Stimulated activated effector memory CD8-positive, alpha-beta T cell treated with anti-CD3 and anti-CD28 coated beads, Interleukin-12 subunit alpha, Interleukin-12 subunit beta, amount 100 ng/mL, for 72 hours (primary cell): ENCODE measurements at places on chromosomes 7 and 10.

- no peak for DNase-seq
Measured at GRCh38 chr10:44564361-44564760, 179.5 kb upstream of the CXCL12 start.

GRCh38 chr10:103394180-103394579 lies 2.1 kb downstream of the ATP5MK start:
- no peak for DNase-seq

GRCh38 chr7:149218469-149219420 lies 20.7 kb upstream of the ZNF212 start:
- DNase-seq, result no peak

DNA sequence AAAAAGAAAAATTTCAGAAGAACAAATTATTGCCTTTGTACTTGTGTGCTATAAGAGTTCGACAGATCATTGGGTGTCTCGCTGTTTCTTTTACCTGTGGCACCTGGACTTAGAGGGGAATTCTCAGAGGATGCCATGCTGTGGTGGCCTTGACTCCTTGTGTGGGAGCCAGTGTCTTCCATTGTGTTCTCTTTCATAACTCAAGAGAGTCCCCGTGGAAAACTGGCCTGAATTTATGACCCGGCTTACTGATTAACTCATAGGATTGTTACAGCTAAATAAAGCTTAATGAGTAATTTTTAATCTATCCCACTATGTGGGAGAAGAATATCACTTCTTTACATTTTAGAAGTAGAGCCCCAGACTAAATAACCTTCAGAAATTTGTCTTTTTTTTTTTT lies 54.5 kb downstream of the UBE3C start:
- no peak for DNase-seq

GRCh38 chr7:77247206-77247850 lies 47.7 kb upstream of the FGL2 start:
- DNase-seq, result peak; percentile 92

GRCh38 chr7:55212838-55213237 lies 152.3 kb upstream of the LANCL2 start:
- no peak for DNase-seq

- no peak for DNase-seq
Measured at GRCh38 chr10:45410807-45411606, 37.0 kb downstream of the ALOX5 start.

DNA sequence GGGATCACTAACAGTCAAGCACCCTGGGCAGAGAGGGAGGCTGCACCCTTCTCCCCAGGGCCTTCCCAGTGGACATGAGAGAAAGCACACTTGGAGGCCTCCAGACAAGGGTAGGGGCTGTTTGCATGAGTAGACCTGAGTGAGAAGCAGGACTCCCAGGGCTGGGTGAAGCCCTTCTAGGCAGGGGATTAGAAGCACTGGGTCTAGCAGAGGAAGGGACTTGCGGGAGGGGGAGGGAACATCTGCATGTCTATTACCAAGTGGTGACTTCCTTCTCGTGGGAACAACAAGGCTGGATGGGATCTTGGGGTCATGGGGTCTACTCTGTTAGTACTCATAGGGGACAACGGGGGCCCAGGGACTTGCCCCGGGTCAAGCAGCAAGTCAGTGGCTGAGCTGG lies 67.8 kb downstream of the EMX2 start:
- no peak for DNase-seq

- no peak for DNase-seq
Measured at GRCh38 chr10:114780577-114781184, 40.9 kb upstream of the FHIP2A start.

DNA sequence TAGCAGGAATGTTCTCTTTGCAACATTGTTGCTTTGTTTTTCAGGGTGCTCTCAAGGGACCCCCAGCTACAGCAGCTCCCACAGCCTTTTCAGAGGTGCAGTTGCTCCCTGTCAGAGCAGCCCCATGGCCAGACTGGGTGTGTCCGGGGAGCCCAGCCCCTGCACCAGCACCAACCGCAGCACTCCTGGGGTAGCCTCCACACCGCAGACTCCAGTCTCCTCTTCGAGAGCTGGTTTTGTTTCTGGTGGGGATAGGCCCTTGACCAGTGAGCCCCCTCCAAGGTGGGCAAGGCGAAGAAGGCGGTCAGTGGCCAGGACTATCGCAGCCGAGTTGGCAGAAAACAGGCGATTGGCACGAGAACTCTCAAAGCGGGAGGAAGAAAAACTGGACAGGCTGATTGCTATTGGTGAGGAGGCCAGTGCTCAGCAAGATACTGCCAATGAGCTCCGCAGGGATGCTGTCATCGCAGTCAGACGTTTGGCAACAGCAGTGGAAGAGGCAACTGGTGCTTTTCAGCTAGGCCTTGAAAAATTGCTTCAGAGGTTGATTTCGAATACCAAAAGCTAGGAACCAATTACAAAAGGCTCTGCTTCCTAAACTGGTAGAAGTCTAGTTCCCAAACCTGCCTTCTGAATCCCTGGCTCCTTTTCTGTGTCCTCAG lies 5.4 kb downstream of the HSPA14 start:
- DNase-seq, result no peak

- no peak for DNase-seq
Measured at GRCh38 chr10:51034769-51035168, 39.5 kb upstream of the PRKG1 start.

DNA sequence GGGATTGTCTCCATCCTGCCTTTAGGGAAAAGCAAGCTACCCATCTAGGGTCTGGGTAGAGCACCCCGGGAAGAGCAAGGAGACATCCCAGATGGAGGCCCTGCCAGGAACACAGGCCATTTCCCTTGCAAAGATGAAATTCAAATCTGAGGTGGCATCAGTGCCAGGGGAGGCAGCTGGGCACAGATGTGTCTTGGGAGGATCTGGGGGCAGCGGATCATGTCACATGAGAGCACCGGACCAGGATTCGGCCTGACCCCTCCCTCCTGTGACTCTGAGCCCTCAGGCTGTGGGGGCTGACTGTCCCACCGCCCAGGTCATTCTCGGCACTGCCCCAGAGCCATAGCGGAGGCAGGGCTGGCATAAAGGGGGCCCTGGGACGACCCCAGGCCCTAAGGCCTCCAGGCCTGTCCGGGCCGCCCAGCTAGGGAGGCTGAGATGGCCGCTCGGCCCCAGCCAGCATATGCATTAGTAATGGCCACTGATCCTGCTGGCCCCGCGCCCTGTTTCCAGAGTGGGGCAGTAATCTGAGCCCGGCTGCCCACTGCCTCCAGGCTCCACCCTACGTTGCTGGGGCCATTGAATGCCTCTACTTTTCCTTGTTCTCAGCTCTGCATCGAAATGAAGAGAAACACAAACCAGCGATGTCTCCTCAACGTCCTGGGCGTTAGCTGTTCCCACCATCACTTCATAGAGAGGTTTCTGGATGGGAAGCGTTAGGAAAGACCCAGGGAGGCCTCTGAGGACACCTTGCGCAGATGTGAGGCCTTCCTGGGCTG lies 148.5 kb downstream of the UBE2H start:
- DNase-seq, result no peak

DNA sequence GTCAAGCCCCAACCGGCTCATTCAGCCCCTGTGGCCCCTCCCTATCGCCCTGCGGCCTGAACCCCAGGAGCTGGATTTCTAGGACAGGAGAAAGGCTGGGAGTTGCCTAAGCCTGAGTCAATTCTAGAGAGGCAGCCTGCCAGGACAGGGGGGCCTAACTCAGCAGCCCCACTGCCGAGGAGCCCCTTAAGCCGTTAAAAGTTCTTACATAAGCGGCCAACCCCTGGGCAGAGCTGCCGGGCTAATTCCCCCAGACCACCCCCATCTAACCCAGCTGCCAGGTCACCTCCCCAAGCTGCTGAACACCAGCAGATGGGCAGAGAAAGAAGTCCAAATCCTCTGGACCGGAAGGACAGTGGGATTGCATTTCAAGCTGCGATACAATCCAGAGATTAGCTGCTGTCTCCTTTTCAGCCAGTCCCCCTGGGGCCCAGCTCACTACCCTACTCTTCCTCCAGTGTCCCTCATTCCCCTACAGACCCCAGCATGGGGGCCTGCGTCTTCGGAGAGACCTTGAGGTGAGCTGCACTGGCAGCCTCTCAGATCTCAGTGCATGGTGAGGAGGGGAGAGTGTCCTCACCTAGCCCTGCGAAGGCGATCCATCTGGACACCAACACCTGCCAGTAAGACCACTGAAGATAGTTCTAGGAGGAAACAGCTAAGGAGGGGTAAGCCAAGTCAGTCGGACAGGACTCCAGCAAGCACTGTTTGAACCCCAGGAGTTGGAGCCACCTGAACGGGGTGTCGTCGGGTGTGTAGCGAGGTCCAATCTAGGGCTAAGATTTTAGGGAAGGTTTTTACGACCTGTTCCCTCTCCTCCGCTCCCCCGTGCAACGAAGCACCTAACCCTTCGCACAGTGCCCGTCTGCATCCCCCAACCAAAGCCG lies 830 bp downstream of the IMPDH1 start:
- no peak for DNase-seq

GRCh38 chr7:32153006-32153405 lies 82.8 kb upstream of the PDE1C start:
- no peak for DNase-seq

DNA sequence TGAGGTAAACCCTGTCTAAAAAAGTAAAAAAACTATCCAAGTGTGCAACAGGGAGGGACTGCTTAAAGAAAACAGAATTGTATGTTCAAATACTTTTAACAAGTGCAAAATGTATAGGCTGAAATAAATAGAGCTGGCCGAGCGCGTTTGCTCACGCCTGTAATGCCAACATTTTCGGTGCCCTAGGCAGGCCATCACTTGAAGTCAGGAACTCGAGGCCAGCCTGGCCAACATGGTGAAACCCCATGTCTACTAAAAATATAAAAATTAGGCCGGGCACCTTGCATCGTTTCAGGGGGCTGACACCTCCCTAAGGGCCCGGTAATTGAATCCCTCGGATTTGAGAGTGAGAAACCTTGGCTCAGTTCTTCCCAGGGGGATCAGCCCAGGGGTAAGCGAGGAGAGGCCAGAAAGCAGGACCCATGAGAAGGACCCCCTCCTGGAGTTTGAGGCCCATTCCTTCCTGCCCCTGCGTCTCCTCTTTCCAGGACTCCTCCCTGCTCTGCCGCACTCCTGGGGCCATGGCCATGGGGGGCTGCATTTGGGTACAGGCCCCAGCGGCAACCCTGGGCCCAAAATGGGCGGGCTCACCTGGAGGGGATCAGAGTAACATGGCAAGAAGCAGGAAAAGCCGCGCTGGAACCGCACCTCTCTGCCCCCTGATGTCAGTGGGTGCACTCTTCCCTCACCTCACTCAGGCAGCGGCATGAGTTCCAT lies 75.5 kb upstream of the TMEM248 start:
- DNase-seq, result no peak

GRCh38 chr7:7257899-7258692 lies 75.8 kb downstream of the C1GALT1 start:
- DNase-seq, result no peak

GRCh38 chr7:142697270-142697669 lies 52.0 kb upstream of the PRSS1 start:
- no peak for DNase-seq

DNA sequence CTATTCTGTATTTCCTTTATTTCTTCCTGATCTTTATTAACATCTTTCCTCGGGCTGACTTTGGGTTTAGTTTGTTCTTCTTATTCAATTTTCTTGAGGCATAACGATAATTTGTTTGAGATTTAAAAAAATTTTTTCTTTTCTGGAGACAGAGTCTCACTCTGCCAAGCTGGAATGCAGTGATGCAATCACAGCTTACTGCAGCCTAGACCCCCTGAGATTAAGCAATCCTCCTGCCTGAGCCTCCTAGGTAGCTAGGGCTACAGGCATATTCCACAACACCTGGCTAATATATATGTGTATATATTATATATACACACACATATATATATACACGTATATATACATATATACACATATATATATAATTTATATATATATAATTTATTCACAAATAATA lies 540.2 kb downstream of the NXPH1 start:
- DNase-seq, result no peak

GRCh38 chr10:35924759-35925158 lies 282.7 kb upstream of the FZD8 start:
- DNase-seq, result no peak

DNA sequence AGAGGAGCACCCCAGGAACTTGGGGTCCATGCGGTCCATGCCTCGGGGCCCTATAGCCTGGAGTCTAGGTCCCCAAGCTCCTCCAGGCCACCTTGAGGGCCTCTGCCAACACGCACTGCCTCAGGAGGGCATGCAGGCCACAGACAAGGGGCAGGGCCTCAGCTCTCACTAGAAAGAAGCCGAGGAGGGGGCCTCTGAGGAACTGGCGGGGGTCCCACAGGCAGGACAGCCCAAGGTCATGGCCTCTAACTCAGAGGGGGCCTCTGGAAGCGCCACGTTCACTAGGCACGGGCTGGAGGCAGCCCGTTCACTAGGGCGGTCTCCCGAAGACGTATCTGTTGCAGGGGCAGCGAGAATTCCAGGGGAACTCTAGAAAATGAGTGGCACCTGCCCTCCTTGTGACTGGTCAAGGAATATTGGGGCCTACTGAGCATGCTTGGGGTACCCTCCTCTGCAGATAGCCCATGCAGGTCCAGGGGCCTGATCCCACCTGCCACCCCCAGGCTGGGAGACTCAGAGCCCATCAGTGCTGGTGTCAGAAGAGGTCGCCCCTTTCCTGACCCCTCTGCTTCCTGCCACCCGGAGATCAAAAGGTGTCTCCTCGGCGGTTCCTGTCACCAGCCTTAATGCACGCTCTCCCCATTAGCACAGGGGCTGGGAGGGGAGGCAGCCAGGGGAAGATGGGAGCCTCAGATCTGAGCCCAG lies 86.7 kb upstream of the RET start:
- DNase-seq, result no peak

DNA sequence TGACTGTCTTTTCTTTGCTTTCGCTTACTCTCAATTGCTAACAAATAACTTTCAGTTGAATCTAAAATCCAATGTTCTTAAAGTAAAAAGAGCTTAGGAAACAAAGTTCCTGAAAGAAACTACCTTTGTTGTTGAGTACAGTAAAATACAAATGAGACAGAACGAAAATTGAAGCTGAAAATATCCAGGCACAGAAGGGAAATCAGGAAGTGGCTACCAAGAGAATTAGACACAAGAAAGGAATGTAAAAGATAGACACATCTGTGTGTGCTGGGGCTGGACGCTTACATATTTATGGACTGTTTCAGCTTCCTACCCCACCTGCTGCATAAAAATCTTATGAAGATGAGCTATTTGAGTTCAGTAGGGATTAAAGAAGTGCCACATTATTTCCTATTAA lies 161.7 kb upstream of the PLXDC2 start:
- no peak for DNase-seq

DNA sequence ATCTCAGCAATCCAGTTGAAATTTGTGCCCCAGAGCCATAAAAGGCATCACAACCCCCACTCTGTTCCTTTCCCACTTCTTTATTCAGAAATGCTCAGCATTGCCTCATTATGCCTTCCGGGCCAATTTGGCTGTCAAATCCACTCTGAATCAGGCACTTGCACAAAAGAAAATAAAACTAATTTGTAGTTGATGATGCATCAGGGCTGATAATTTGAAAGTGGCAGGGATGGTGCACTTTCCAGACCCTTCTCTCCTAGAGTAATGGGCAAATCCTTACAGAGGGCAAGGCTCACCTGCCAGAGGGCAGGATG lies 147.9 kb upstream of the PDE1C start:
- no peak for DNase-seq

DNA sequence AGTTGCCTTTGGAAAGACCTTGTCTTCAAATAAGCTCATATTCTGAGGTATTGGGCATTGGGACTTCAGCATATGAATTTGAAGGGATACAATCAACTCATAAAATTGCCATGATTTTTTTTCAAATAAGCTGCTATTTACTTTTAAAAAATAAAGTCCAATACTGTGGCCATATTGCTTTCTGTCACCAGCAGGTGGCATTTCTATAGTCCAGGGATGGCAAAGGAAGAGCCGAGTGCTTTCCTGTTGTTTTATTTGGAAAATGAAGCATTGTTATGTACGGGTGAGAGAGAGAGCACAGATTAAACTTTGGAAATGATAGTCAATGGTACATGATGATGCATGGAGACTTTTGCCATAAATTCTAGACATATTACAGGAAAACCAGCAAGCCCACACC lies 104.1 kb upstream of the DPP6 start:
- DNase-seq, result no peak
